NCI-H69 (cell line): ENCODE measurements at places on chromosomes 5 and 9.

DNA sequence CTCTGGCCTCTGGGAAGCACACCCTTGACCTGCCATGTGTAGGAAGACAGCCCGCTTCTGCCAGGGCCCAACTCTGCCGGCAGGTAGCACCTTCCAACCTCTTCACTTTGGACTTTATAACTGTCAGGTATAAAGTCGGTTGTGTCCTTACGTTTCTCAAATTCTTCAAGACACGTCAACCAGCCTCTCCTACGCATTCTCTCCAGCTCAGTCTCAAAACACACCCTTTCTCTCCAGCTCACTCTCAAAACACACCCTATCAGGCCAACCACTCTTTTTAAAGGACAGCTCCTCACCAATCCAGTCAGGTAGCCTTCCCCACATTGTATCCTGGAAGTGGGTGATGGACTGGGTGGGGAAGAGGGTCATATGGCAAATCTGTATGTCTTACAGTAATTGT lies 13.5 kb downstream of the FXN start:
- no peak for DNase-seq

GRCh38 chr5:14752497-14753071 lies 88.1 kb downstream of the OTULIN start:
- no peak for DNase-seq

DNA sequence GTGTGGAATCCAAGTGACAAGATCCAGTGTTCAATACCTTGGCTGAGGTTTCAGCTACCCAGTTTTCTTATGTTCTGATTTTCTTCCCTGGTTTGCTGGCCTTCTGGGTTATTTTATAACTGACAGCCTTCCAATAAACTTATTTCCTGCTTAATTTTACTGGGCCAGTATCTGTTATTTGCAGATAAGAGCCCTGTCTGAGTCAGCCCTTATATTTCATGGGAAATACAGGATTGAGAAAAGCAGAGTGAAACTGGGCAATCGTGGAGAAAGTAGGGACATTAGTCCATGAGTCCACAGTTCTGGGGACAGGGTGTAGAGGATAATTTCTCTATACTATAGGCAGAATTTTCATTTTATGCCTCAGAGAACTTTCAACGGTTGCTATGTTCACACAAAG lies 32.3 kb downstream of the TMEM167A start:
- DNase-seq, result no peak

- DNase-seq, result no peak
Measured at GRCh38 chr9:93597142-93597706, 20.8 kb downstream of the PHF2 start.

DNA sequence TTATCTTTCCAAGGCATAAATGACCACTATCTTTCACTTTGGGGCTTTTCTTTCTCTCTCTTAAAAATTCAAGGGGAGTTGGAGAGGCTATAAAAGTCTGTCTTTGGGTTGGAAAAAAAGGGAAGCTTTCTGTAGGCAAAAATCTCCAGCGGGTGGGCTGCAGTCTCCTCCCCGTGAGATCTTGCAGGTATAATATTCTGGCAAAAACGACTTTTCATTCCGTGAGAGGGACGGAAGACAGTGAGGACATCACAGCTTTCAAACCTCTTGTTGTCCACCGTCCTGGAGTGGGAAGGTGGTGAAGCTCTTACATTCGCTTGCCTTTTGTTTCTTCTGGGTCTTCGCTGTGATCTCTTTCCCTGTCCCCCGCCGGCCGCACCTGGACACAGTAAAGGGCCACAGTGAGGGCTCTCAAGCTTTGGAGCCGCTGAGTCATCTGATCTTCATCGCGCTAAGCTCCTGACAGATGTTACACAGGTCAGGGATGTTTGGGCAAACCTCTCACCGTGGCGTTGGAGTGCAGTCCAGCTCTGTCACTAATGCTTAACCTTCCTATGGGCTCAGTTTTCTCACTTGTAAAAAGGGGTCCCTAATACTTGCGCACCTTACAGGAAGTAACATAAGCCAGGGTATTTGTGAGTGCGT lies 61.9 kb upstream of the MEGF10 start:
- DNase-seq, result peak; percentile 56

DNA sequence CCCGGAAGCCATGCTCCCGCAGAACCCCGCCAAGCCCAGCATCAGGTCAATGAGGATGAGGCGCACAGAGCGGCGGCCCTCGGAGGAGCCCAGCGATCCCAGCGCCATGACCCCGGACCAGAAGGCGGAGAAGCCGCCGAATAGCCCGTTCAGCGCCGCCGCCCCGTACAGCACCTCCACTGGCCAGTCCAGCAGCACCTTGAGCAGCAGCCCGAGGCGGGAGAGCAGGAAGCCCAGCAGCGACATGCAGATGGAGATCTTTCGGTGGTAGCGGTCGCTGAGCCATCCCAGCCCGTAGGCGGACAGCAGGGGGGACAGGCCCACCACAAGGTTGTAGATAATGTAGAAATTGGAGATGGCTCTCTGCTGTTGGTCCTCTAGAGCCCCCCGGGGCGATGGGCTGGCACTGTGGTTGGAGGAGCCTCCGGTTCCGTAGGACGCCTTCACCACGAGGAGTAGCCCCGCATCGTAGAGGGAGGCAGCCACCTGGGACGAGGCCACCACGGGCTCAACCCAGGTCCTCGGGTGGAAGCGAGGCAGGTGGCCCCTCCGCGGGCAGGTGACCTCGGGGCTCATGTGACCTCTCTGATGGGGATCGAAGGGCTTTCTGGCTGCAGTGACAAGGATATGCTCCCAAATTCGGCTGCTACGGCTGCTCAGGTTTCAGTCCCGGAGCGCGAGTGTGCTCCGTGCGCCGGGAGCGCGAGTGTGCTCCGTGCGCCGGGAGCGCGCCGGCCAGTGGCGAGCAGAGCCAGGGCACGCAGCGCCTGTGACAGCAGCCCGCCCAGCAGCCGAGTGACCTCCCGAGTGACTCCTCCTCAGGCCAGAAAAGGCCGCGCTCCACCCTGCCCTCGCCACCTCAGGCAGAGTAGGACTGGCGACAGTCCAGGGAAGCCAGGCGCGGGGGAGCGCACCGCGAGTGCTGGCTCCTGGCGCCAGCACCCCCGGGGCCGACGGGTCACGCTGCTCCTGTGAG lies at the start of gene SLC46A2:
Gene SLC46A2 (minus strand): TSS at position 771 of the 976 bp plus-strand sequence. CDS start 195 bp downstream, at position 576.
- peak; percentile 9 for DNase-seq

DNA sequence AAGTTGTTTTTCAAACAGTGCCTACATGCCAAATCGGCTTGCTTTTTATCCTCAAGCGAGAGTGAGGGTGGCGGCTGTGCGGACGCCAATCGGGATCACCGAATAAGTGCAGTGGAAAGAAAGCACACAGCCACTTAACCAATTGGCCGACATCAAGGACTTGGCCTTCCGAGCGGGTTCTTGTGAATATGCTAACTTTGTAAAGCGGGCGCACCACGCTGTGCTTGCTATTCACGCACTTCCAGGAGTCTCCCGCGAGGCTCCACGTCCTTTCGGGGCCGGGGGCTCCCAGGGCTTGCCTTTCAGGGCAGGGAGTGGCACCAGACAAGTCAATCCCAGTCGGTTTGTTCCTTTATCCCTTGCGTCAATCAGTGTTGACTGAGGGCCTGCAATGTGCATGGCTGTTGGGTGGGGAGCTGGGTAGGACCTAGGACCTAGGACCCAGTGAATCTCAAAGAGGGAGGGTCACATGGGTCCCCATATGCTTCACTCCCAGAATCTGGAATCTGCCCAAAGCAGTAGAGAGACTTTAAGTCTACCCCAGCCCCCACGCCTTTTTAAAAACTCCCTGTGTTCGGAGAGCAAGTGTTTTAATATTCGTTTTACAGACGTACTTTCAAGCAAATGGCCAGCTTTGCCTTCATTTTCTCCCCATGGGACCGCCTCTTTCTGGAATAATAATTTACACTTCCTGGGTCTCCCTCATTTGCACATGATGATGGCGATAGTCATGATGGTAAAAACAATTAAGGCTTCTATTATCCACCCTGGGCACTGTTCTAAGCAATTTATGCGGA lies 2.0 kb upstream of the GCNT4 start:
- DNase-seq, result peak; percentile 50

DNA sequence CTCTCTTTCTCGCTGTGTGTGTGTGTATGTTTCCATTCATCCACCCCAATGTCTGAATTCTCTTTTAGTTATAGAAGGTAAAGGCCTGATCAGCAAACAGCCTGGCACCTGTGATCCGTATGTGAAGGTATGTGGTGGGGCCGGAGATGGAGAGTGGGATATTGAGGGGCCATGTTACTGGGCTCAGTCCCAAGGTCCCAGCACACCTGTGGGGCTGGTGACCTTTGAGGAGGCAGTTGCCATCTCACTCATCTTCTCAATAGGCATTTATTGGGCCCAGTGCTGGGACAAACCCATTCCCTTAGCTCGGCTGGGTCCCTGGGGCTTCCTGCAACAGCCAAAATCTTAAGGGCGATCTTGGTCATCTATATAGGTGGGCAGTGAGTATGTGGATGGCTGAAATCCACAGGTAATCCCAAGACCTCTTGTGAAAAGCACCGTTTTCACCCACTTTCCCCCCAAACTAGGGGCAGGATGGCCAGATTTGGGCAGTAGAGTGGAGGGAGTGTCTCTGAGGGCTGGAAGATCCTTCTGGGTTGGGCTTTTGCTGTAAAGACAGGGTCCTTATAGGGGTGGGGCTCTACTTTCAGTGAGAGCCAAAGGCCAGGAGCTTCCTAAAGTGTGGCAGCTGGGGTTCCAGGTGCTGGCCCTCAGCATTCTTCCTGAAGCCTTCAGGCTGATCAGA lies 19.6 kb downstream of the RGS3 start:
- no peak for DNase-seq

DNA sequence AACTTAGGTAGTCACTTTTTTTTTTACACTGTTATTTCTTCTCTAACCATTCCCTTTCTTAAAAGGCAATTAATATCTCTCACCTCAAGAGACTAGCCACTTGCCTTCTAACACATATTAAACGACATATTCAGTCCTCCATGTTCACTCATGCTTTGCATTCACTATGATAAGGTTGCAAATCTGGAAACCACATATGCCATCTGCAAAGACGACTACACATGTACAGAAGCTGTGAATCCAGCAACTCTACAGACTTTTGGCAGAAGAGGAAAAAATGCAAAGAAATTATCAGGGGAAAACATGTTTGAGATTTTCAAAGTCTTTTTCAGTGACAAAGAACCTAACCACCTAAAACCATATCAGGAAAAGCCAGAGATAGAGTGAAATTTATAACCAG lies 112.1 kb downstream of the EPB41L4A start:
- no peak for DNase-seq

DNA sequence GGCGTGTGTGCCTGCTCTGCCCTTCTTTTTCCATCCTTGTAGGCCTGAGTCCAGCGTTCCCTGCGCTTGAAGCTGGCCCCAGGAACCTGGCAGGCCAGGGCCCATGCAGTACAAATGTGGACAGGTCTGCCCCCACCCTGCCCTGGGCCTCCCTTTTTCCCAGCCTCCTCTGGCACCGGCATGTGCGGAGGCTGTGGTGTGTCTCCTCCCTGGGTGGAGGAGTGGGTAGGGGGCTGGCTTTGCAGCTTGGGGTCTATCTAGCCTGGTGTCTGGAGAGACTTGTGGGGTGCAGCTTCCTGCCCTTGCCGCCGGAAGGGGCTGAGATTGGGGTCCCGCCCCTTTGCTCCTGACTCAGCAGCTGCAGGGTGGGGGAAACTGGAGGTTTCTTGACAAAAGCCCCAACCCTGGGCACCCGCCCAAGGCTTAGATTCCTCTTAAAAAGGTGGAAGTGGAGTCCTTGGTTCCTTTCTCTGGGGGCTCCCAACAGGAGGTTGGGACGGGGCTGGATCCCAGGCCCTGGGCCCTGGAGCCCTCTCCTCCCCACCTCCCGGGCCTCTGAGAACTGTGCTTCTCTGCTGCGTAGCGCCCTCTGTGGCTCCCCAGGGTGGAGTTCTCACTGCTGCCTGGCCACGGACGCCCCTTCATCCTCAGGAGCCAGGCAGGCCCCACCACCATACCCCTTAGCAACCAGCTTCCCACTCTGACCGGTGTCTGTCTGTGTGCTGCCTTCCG lies 18.0 kb downstream of the RXRA start:
- DNase-seq, result no peak

DNA sequence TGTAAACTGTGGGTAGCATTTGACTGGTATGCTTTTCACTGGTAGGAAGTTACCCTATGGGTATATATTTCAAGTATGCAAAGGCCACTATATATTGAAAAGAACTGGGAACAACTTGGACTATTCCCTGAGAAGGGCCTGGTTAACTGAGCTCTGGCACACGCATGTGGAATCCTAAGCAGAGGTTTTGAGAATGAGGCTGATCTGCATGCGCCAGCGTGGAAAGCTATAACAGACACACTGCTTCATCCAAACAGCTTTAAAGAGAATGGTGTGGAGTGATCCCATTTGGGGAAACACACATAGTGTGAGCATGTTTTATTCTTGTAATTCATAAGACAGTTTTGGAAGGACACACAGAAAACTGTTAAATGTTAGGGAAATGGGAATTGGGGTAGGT lies 8.4 kb downstream of the NSG2 start:
- no peak for DNase-seq

- DNase-seq, result no peak
Measured at GRCh38 chr5:93746406-93747056, 5.1 kb upstream of the POU5F2 start.

DNA sequence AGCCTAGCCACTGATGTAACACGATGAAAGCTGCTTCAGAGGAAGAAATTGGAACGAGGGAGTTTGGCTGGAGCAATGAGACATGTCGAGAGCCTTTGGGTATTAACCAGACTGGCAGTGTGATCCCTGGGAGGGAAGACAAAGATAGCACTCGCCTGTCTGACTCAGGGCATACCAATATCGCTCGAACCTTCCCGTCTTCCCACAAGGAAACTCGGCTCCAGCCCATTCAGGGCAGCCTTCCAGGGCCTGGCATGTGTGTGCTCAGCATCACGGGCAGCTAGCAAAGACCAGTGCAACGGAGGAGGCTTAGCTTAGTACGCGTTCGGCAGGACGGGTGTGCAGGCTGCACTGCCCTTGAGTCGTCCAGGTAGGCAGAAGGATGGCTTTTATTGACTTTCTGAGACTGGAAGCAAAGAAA lies 356.9 kb upstream of the WWC1 start:
- DNase-seq, result no peak

GRCh38 chr5:42951293-42951840 lies 88.8 kb downstream of the ANXA2R start:
- DNase-seq, result no peak

DNA sequence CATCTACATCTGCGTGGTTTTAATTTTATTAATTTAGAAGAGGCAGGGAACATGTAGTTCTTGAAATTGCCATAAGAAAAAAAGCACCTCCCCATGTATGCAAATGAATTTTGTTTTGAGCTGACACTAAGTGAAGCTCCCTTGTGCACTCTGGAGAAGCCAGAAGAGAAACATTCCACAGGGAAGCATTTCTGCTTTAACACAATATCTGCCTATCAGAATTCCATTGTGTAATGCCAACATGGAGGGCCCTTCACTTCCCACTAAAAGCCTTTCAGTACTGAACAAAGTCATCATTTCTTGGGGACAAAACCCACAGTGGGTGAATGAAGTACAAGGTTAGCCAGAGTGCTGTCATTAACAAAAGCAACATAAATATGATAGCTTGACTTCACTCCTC lies 59.7 kb downstream of the PRELID2 start:
- DNase-seq, result no peak

- DNase-seq, result peak; percentile 43
Measured at GRCh38 chr5:45038366-45038987, 229.7 kb downstream of the MRPS30 start.

DNA sequence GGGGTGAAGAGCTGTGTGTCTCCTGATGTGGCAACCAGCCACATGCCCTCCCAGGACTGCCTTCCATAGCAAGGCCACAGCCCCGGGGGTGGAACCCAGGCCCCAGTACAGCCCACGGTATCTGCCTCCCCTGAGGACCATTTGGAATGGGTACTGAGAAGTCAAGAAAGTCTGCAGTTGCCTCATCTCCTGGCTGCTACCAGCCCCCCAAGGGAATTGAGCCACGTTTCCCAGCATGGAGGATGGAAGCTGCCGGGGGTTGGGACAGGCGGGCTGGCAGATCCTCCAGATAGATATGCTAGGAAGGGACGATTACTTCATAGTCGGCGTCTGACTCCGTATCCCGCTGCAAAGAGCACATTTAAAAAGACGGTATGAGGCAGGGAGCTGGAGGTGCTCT lies 5.5 kb upstream of the DMRT2 start:
- no peak for DNase-seq
